ENCODE measurements at places on chromosomes 4 and X.

DNA sequence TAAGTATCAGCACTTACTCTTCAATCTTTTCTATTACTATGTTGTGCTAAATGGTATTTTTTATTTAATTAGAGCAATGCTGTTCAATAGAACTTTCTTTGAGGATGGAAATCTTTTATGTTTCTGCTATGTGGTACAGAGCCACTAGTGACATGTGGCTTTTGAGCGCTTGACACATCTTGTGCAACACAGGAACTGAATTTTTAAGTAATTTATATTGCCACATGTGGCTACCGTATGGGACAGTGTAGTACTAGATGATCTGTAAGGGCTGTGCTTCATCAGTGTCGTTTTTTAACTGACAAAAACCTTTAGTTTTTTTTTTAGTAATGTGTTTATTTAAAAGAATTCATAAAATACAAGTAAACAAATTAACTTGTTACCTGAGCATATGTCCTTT, 22.4 kb downstream of the HPRT1 start:
- no peak for DNase-seq

GRCh38 chrX:135307171-135307570, 2.1 kb upstream of the ETDC start:
- no peak for DNase-seq

- DNase-seq: no peak
Observed at GRCh38 chr4:60575336-60575735, 624.8 kb upstream of the ADGRL3 start.

- no peak for DNase-seq
Observed at GRCh38 chr4:152729466-152729865, 49.7 kb upstream of the TMEM154 start.

DNA sequence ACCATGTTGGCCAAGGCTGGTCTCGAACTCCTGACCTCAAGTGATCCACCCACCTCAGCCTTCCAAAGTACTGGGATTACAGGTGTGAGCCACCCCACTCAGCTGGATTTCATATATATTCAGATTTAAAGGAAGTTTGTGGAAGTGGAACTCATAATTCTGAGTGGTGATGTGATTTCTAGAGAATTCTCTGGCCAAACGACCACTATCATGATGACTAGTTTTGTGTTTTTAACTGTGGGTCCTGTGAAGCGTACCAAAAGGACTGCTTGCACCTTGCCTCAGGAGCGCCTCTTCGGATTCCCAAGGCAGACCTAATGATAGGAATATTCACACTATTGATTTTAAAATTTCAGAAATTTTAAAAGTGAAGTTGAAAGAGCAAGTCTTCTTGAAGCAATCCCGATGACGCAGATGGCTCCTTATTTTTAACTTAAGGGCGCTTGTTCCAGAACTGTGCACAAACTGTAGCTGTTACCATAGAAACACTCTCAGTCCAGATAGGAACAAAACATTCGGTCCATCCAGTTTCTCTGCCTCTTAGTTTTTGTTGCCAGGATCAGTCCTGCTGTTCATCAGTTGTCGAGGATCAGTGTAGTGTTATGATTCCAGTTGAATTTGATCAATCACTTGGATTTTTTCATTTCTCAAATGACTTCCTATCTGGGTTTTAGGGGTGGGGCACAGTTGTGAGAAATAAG, 51.7 kb upstream of the CLCN4 start:
- DNase-seq: no peak

DNA sequence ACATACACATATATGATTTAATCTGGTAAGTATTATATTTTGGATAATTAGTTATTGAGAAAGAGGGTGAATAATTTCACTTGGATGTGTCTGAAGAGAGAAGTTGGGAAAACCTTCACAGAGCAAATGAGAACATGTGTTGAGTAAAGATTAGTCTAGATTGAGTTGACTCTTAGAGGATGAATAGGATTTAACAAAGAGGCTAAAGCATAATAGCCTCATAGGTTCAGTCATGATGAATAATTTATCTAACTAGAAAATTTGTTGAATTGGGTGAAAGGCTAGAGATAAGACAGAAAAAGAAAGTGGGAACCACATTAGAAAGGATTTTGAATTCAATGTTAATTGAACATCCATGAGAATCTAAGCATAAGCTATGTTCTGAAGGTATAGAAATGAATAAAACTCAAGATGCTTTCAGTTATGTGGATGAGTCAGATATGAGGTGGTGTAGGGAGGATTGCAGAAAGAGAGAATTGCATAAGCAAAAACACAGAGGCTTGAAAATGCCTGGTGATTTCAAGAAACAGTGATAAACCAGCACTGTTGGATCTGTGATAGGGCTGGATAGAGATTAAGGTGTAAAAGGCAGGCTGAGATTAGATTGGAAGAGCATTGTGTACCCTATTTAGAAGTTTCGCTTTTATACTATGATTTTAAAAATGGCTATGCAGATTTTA, 207.6 kb upstream of the NR3C2 start:
- no peak for DNase-seq

- DNase-seq: no peak
Observed at GRCh38 chrX:150405576-150405975, 42.5 kb downstream of the MAMLD1 start.

- no peak for DNase-seq
Observed at GRCh38 chr4:153639833-153640802, 44.0 kb upstream of the TLR2 start.
